ENCODE measurements at places on chromosomes 11 and 22.
A peak's percentile ranks its signal among the peaks of the same experiment; 100 is the strongest.

GRCh38 chr11:83835423-83835822 is 549.3 kb upstream of the CCDC90B start:
- no peak for DNase-seq

- DNase-seq: no peak
Observed at GRCh38 chr11:77303328-77303727, 1.8 kb upstream of the GDPD4 start.

GRCh38 chr22:42797011-42797410 is 60.1 kb downstream of the ARFGAP3 start:
- no peak for DNase-seq

GRCh38 chr11:114207096-114207495 is 89.1 kb upstream of the NNMT start:
- DNase-seq: no peak

GRCh38 chr11:117691218-117691514 is 105.8 kb downstream of the DSCAML1 start:
- no peak for DNase-seq

- DNase-seq: peak; percentile 44
Observed at GRCh38 chr11:27423125-27423524, 49.5 kb downstream of the LGR4 start.

GRCh38 chr22:45268167-45268957 is 16.4 kb upstream of the UPK3A start:
- DNase-seq: no peak

- no peak for DNase-seq
Observed at GRCh38 chr11:129644326-129644725, 171.3 kb upstream of the TMEM45B start.

GRCh38 chr11:67665541-67666302 is 8.7 kb downstream of the ALDH3B2 start:
- DNase-seq: no peak

DNA sequence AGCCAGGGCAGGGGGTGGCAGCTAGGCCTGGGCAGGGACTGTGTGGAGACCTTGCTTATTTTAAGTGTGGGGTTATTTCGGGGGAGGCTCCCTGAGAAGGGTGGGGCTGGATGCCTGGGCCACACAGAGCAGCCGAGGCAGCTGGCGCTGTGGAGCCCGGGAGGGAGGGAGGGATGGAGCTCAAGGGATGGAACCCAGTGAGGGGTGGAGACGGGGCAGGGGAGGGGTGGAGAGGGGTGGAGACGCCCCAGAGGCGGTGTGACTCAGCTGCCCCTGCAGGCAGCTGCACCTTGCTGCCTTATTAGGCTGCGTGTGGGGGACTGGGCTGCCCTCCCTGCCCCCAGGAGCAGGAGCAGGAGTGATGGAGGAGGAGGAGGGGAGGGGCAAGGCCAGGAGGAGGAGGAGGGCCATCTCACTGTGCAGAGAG is 9.8 kb upstream of the TSSC4 start:
- DNase-seq: no peak

DNA sequence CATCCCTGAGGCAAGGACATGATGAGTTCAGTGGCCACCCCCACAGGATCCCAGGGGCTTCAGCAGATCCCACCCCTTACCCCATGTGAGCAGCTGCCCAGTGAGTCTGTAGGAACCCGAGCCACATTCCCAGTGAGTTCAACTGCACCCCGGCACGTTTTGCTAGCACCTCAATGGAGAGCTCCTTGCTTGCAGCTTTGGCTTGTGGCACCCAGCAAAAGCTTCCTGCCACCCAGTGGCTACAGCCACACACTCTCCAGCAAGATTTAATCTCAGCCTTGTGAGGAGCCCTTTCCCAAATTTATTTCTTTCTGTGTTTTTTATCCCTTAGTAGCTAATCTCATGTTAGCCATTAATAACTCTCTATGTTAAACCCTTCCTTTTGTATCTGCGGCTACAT is 4.0 kb downstream of the SAA1 start:
- DNase-seq: no peak

DNA sequence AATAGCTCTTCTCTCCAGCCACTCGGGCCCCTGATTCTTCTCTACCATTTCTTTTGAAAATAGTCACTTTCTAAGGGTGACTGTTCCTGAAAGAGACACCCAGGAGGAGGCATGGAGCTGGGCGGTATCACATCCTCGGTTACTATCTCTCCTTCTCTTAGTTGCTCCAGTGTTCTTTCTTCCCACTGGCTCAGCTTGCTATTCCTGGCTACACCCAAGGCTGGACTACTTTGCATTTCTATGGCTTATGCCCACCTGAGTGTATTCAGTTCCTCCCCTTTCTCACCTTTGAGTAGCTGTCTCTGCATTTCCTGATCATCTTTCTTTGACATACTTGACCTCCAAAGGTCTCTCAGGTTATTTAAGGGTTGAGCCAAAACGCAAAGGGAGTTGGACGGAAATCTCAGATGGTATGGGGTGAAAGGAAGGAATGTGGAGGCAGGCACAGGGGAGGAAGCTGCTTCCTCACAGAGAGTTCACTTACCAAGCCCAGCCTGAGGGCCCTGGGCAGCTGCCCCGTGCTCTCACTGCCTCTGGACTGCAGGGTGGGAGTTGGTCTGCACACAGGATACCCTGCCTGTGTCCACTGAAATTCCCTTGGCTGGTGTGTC is 155.7 kb downstream of the SNX19 start:
- DNase-seq: no peak

GRCh38 chr11:44889266-44889665 is 61.4 kb downstream of the TP53I11 start:
- no peak for DNase-seq

DNA sequence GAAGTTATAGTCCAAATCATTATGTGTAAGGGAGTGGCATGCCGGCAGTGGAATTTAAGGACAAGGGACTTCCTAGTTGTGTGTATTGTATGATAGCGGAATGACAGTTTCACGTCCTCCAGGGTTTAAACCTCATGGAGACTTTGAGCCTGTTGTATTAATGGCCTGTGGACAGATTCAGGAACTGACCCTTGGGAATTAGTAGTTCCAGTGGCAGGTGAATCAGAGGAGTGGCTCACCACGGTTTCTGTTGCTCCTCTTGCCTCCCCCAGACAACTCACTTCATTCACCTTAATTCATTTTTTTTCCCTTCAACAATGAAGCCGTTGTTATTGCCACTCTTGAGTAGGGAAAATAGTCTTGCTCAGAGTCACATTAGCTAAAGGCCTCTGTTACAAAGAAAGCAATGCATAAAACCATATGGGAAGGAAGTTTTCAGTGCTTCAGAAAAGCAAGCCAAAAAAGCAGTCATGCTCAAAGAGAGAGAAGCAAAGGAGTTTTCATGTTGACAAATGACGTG is 22.6 kb downstream of the AMOTL1 start:
- DNase-seq: no peak
